ENCODE measurements at places on chromosomes 5 and 9.

DNA sequence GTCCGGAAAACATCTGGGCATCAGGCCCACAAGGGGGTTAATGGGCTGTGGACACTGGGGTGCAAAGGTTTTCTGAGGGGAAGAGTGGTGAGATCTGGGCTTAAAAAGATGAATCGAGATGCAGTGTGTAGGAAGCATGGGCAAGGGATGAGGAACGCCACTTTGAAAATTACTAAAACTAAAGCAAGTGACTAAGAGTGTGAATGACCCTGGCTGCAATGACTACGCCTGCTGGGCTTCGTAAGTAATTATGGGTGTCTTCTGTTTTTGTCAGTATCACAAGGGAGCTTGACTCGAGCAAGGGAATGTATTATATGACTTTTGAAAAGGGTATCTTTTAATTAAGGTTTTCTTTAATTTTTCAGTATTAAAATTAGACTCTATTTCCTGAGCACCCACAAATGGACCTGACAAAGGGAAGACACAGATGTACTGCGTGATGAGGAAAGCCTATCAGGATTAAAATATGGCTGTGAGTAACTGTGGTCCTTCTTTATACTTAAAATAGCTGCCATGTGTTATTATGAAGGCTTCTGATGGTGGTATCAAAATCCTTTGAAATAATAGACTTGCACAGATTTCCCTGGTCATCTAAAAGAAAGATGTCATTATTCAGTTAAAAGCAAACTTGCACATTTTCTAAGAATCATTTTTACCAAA is 4.2 kb downstream of the CTXN3 start:
- no peak for DNase-seq

DNA sequence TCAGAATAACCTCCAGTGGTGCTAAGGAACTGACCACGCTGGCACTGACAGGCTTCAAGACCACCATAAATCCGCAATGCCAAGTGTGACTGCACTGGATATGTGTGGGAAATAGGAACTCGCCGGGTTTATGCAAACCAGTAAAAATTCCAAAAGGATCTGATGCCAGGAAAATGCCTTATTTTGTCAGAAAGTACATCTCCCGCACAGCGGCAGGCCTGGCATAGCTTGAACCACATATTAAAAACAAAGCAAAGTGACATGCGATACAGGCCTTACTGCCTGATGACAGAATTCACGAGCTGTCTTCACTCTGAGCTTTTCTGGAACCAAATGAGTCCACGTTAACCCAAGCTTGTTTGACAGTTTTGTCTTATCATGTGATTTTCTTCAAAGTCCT is 139.6 kb downstream of the GLIS3 start:
- no peak for DNase-seq

GRCh38 chr9:136058084-136058483 is 37.0 kb downstream of the NACC2 start:
- no peak for DNase-seq

DNA sequence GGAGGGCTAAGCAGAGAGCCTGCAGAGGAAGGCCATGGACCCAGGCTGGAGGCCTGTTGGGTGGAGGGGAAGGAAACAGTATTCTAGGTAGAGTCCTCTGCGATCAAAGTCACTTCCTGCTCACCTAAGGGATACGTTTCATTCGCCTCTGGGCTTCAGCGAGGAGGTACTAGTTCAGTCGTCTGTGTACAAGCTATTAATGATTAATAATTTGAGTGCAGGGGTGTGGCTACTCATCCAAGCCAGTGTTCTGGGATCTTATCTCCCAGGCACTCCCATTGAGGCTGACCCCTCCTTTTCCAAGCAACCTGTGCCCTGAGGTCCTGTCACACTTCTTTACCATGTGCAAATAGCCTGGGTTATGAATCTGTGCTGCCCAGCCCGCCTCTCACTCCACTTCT is 25.2 kb downstream of the RALGPS1 start:
- no peak for DNase-seq

DNA sequence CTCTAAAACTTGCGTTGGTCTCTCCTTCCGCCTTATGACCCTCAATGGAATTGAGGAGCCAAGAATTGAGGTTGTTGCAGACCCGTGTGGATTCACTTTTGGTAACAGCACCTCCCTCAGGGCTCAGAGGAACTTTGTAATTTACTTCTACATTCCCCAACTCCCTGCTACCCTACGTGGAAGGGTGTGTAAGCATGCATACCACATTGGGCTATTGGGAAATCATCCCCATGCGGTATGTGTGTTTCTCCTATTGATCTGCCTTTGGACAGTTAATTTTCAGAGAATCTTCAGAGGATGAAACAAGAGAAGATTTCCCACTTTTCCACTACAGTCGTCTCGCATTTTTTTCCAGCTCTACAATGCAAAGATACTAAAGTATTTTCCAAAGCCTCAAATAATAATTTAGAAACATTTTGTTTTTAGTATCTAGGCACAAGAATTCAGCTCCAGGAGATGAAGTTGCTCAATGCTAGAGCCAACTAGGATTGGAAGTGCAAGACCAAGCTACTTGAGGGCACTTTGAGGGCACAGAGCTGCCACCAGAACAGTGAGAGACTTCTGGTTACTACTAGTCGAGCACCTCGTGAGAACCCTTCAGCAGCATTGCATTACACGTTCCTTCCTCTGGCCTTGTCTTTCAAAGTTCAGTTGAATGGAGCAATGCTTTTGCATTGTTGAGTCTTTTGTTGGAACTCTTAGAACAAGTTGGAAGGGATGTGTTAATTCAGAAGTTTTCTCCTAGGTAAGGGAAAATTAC is 3.4 kb downstream of the C1QTNF3 start:
- DNase-seq: no peak

DNA sequence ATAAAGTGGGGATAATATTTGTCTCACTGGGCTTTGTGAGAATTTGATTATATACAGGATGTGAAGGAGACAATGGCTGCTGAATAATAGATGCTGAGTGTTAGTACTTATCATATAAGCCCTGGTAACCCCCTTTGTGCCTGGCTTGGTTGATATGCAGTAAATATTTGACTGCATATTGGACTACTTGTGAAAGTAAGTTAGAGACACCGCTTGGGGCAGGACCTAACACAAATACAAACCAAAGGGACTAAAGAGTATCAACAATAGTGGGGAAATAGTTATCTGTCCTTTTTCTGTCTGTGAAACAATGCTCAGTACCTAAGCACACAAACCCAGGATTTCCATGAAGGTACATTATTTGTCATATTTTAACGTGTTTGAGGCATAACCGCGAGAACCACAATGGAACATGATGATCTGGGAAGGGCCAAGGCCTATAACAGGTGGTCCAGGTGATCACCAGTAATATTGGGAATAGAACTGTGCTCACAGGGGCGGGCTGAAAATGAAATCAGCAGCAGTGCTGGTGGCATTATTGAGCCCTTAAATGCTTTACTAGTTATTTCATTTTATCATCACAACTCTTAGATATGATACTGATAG is 138.2 kb upstream of the SMARCA2 start:
- DNase-seq: no peak

DNA sequence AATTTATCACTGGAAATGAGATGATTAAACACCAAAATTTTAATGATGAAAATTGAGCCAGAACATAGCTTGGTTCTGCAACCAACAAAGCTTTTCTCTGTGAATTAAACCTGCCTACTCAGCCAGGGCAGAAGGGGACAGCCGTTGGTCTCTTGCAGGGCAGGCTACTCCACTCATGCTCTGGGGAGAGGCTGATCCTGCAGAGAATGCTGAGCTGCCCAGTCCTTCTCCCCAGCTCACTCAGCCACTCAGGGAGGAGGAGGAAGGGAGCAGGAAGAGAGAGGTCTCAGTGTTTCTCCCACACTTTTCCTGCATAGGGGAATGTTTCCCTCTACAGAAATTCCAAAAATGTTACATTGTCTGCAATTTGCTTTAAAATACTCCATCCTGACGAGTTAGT is 40.4 kb upstream of the HMHB1 start:
- DNase-seq: no peak

GRCh38 chr9:137592767-137593166 is 2.5 kb upstream of the ZMYND19 start:
- DNase-seq: no peak

- DNase-seq: no peak
Observed at GRCh38 chr5:83343299-83343698, 128.2 kb upstream of the VCAN start.

GRCh38 chr9:4563105-4563504 is 72.8 kb downstream of the SLC1A1 start:
- DNase-seq: no peak

Data from 8988T (cell line).